ENCODE measurements at places on chromosomes 13 and 19. TPM values are rescaled to one million over a fixed set of nuclear protein-coding genes. Genes with fewer than 3 reads are reported as not detected.

GRCh38 chr13:23384111-23384510 is 49.4 kb downstream of the SACS start:
- no peaks in the 10 kb centered on the region for H3K27me3 ChIP-seq
- no peaks in the 10 kb centered on the region for H3K36me3 ChIP-seq
- DNase-seq: no peak
- H3K4me1 ChIP-seq: no peaks in the 10 kb centered on the region
- no peak overlapping the region for H3K4me3 ChIP-seq

The CBLC gene
- total RNA-seq: 18.5 TPM

The ZNF665 gene
- total RNA-seq: 0.78 TPM

- H3K27ac ChIP-seq: no peak overlapping the region
- no peaks in the 10 kb centered on the region for H3K27me3 ChIP-seq
- H3K4me3 ChIP-seq: no peak overlapping the region
- H3K36me3 ChIP-seq: no peaks in the 10 kb centered on the region
Observed at GRCh38 chr19:17784201-17785008, 10.5 kb upstream of the B3GNT3 start.
